NCI-H1436 treated with DMSO at 0.1 percent for 48 hours (cell line): ENCODE measurements at places on chromosomes 1 and 21.
A peak's percentile ranks its signal among the peaks of the same experiment; 100 is the strongest.

DNA sequence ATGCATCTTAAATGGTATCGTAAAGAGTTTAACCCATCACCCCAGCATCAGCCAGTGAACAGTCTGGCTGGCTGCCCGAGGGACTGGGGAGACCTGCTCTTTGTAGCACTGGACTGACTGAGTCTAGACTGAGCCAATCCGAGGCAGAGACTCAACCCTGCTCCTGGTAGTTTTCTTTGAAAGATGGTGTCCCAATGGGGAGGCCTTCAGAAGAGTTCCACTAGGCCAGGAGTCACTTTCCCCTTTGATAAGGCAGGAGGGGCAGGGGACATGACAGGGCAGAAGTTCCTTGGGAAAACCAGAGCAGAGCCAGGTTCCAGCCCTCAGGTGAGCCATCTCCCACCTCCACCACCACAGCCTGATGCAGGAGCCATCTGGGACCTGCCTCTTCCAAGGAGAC, 203.5 kb downstream of the CAMTA1 start:
- no peak for DNase-seq

GRCh38 chr1:164310166-164310565, 248.8 kb upstream of the PBX1 start:
- DNase-seq: no peak

DNA sequence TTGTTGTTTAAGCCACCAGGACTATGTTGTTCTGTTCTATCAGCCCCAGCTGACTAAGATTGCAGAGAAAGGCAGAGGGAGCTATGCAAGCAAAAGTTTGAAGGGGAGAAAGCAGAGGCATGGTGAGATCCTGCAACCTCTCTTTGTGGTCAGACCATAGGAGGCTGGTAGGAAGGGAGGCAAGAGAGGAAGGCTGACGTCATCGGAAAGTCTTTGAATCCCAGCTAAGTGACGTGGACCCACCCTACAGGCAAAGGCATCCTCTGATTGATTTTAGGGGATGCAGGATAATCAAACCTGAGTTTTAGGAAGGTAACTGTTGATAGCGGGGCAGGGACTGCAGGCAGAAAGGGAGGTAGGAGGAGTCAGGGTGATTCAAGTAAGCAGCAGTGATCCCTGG, 23.3 kb upstream of the TNNI1 start:
- no peak for DNase-seq

- no peak for DNase-seq
Observed at GRCh38 chr21:17466166-17466565, 46.7 kb upstream of the CXADR start.

DNA sequence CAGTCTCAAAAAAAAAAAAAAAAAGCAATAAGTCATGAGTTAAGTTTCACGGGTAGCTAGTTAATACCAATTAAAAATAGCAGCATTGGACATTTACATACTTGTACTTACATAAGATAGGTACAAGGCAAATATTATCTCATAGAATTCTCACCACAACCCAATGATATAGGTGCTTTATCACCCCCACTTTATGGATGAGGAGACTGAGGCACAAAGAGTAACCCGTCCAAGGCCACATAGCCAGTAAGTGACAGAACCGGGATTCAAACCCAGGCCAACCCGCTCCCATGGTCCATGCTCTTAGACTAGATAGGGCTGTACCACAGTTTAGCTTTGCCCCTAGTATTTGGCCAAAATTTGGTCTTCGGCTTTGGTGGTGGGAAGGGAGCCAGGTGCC, 132.5 kb upstream of the SLC45A1 start:
- no peak for DNase-seq

DNA sequence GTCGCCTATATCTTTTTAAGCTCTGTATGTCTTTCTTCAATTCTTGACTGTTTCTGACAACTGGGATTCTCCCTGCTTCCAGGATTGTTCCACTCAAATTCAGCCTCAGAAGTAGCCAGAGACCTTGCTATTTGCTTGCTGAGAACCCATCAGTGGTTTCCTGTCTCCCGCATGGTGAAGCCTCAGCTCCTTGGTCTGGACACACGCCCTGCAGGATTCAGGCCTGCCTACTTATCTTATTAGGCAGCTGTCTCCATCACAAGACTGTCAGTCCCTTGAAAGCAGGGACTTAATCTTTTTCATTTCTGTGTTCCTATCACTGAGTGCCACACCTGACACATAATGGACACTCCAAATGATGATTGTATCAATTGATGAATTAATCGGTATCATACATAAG, 175.3 kb downstream of the PLPP3 start:
- no peak for DNase-seq

- no peak for DNase-seq
Observed at GRCh38 chr1:202516434-202516877, 168.0 kb downstream of the PPP1R12B start.

DNA sequence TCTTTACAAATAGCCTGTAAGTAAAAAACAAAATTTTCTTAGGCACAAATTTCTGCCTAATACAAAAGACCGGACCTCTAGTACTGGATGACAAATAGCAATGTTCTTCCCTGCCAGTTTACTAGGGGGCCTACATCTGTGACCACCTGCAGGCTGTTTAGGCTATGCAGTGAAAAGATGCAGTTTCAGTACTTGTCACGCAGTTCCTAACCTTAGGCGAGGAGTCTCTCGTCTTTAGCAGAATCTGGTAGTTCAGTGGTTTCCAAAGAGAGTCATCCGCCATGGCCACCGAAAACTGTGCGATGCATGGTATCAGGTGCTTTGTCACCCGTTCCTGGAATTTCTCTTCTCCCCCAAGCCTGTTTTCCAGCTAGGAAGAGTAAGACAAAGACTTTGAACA, 29.6 kb downstream of the LGALS8 start:
- DNase-seq: no peak

DNA sequence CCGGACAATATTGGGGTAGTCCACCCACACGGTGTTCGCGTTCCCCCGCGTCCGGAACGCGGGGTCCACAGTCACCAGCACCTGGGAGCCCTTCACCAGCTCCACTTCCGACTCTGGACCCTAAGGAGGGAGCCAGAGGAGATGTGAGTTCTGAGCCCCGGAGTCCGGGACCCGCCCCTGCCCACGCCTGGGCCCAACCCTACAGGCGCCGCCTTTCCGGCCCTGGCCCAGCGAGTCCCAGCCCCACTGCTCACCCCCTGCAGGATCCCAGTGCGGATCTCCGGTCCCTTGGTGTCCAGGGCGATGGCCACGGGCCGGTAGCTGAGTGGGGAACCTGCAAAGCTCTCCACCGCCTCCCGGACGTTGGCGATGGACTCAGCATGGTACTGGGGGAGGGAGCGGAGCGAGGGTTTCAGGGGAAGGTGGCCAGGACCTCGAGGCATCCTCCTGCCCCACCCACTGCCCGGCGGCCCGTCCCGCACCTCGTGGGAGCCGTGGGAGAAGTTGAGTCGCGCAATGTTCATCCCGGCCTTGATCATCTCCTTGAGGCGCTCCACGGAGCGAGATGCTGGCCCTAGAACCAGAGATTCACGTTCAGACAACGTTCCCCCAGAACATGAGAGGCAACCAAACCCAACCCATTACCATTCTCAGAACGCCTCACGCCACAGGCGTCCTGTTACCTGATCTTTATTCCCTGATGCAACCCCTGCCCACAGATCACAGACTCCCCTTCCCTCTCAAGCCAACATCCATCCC, 5.9 kb downstream of the PKLR start:
- DNase-seq: no peak

DNA sequence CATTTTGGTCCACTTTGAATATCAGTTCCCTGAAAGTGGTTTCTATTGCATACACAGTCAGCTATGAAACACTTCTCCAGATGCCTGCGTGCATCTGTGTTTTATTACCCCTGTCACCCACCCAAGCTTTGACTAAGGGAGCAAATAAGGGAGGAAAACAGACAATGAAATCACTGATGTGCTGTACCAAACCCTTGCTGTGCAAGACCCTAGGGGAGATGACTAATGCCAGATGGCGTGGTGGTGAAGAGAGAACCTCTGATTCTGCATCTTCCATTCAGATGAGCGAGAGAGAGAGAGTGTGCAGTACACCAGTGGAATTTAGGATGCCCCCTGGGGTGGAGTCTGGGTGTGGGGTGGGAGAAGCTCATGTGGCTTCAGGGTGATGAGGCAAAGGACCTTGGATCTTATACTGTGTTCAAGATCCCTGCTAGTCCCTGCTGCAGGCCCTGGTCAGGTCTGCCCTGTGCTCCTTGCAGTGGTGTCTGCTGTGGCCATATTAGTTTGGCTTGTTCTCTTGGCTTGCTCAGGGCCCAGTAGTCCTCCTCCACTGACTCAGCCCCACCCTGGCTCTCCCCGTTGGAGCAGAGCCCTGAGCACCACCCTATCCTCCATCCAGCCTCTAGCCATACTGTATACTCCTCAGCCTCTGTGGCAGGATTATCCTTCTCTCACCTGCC, 18.5 kb downstream of the CLCA1 start:
- DNase-seq: no peak

DNA sequence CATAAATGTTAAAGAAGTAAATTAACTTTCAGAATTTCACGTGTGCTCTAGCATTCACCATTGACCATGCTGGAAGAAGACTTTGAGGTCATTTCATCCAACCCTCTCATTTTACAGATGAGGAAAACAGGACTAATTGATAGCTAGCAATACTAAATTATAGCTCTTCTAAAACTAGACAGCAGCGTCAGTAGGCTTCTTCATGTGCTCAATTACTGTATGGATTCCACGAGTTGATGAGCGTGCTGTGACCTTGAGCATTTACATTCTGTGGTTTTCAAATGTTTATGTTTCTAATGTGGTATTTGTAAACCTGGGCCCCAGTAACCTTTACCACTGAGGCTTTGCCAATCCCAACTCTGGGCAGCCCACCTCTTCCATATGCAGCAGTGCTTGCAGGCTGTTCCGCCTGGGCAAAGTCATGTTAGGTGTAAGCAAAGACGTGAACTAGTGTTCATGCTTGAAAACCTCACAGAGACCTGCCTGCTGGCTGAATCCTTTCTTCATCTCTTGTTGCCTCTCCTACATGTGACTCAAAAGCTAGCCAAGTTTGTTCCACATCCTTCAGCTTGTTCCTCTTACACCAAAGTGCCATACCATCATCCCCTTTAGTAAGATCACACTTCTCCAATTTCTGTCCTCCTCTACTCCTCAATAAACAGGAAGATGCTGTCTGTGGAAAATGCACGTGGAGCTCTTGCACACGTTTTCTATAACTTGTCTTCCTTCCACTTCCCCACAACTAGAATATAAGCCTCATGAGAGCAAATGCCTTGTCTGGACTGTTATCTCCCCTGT, 17.2 kb downstream of the KCNJ15 start:
- no peak for DNase-seq

DNA sequence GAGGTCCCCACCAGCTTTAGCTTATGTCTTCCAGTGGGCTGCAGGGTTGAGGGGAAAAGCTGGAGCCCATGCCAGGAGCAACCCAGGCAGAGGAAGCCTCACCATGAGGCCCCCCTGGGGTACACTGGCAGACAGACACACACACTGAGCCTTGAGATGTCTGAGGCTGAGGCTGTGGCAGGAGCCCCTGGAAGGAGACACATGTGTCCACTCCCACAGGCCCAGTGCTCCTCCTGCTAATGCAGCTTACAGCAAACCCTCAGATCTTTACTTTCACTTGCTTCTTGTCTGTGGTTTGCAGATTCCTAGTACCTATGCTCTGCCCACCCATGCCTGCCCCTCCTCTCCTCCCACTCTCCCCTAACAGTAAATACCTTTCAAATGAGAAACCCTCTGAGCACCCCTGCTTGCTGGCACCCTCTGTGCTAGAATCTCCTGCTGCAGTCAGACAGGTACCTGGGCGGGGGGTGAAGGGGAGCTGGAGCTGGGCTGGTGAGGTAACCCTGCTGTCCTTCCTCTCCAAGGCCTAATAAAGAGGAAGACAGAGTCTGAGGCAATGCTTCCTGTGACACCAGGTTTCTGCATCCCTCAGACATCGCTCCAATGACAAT, 63.4 kb upstream of the NEK2 start:
- no peak for DNase-seq

- no peak for DNase-seq
Observed at GRCh38 chr1:208209896-208210589, 34.1 kb downstream of the PLXNA2 start.

DNA sequence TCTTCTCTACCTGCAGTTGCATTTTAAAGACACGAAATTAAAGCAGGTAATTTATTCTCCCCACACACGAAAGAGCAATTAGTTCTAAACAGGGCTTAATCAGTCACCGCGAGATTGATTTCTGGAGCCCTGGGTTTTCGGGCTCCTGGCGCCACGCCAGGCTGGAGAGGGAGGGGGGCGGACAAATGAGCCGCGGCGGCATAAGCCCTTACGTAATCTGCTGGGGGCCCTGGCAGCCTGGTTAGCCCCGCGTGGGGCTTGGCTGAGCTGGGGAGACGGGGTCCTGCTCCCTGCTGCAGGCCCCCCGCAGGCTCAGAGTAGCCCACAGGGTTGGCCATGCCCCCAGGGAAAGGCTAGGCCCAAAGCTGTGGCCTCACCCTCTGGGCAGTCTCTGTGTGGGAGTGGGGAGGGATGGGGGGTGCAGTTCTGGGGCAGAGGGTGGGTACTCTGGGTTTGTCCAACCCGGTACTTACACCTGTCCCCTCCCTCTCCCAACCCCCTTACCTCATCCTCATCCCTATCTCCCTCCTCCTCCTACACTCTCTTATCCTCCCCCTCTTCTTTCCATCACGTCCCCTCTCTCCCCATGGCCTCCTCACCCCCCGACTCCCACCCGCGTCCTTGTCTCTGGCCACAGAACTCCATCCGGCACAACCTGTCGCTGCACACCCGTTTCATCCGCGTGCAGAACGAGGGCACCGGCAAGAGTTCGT, 19.9 kb downstream of the FOXO6 start:
- peak; percentile 88 for DNase-seq

DNA sequence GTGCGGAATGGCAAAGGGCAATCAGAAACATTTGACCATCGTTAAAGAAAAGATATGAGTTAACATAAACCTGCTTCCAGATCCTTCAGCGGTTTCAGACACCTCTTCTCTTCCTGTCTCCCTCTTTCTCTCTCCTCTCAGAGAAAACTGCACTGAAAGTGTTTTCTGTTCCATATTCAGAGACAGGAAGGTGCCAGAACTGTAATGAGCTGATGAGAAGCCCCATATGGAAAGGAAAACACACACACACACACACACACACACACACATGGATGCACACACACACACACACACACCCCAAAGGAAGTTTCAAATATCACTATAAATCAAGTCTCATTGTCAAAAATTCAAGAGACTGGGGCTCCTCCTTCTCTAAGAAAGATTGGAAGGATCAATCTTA, 515.5 kb downstream of the NUF2 start:
- DNase-seq: no peak

DNA sequence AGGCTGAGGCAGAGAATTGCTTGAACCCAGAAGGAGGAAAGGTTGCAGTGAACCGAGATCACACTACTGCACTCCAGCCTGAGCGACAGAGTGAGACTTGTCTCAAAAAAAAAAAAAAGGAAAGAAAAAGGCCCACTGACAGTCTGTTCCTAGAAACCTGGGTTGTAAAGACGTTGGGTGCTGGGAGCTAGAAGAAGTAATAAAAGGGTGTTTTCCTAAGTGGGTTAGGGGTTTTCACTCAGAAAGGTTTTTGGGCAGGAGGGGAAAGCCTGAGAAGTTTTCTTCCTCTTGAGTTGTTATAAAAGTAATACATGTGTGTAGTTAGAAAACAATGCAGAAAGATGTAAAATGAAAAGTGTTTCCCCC, 25.4 kb downstream of the CELA3A start:
- DNase-seq: no peak

GRCh38 chr21:41373253-41373652, 11.4 kb downstream of the MX2 start:
- DNase-seq: no peak

- no peak for DNase-seq
Observed at GRCh38 chr1:158830074-158830677, 975 bp upstream of the MNDA start.

GRCh38 chr1:246351721-246352120, 155.4 kb downstream of the SMYD3 start:
- DNase-seq: no peak
